Choroid plexus epithelial cell (primary cell): ENCODE measurements at places on chromosomes 3 and 15.

- peak; percentile 52 for DNase-seq
Measured at GRCh38 chr3:188760408-188760807, 411.4 kb upstream of the TPRG1 start.

DNA sequence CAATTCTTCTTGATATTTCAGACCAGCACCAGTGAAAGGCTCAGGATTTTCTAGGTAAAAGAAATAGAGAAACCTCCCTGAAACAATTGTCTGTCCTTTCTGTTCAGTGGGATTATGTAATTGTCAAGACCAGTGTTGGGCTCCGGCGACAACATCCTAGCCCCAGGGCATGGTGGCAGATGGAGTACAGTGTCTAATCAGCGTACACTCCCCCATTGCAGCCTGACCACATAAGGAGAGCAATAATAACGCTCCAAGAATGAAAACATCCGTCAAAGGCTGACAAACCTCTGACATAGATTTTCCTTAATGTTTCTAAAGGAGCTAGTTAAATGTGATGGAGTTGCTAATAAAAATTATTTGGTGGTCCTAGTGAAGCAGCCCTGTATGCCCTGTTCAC lies 144.6 kb downstream of the EBLN2 start:
- no peak for DNase-seq

DNA sequence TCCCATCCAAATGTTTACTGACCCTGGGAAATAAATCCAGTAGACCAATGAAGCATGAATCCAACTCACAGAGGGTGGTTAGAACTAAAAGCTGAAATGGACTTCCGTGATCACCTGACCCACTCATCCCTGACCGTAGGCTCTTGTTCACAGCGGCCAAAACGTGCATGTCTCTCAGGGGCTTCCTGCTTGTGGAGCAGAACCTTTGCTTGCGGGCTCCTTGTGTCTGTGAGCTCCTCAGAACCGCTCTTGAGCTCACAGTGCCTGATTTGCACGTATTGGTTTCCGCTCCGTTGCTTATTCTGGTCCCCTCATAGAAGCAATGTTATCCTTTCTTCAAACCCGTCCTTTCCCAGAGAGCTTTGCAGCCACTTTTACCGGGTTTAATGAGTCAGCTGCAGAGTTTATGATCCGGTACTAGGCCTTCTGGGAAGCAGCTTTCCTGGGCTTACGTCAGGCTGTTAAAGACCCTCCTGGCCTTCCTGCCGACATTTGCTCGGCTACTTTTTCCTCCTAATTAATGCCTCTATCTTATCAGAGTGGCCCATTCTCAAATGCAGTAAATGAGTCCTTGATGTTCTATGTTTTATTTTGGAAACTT lies 35.4 kb downstream of the LIPC start:
- DNase-seq: peak; percentile 82

- DNase-seq: no peak
Measured at GRCh38 chr3:33165372-33165771, 51.6 kb downstream of the CRTAP start.

- no peak for DNase-seq
Measured at GRCh38 chr3:158213461-158213860, 103.6 kb downstream of the RSRC1 start.

- no peak for DNase-seq
Measured at GRCh38 chr3:181753391-181753790, 41.7 kb downstream of the SOX2 start.

- DNase-seq: peak; percentile 81
Measured at GRCh38 chr3:141644931-141645330, 93.2 kb upstream of the RNF7 start.

DNA sequence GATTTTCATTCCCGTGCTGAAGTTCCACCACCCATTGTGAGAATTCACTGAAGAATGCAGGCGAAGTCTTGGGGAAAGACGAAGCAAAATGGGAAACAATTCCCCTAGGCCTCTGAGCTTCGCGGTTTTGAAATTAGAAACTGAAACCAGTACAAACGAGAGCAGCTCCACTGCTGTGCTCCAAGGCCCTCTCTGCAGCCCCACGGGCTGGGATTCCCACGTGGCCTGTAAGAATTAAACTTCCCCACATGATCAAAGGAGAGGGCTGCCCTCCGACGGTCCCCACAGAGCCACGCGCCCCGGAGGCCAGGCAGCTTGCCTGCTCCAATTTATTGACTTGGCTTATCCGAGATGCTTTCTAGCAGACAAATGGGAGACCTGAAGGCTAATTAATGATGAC lies 144.0 kb downstream of the GREM1 start:
- DNase-seq: peak; percentile 93

- peak; percentile 7 for DNase-seq
Measured at GRCh38 chr15:95202569-95203349, 971.4 kb downstream of the MCTP2 start.

DNA sequence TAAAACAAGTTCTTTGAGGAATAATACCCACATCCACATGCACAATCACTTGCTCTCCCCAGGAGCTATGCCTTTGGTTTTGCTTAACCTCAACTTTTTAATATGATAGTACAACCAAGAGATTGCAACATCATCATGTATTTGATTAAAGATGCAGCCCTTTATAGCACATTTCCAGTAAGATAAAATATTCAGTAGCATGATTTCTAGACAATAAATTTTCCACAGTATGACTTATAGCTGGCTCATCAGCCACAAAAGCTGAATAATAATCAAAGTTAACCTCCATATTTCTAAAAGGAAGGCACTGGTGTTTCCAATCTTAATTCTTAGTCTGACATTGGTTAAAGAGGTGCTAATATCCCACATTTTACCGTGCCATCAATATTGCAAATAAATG lies 622.5 kb downstream of the TBL1XR1 start:
- DNase-seq: peak; percentile 7

DNA sequence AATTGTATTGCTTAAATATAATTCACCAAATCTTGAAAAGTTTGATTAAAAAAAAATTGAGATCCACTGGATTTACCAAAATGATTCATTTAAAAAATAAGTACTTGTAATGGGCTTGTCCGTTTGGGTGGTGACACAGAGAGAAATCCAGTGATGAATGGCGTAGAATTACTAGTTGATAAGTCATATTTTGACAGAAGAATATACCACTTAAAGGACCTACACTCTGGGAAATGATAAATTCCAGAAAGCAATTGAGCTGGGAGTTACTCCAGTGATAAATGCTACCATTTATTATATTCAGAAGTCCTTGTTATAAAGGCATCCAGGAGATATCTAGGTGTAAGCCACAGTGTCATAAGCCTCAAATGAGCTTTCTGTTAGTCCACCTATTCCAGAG lies 141.8 kb upstream of the CFAP20DC start:
- DNase-seq: no peak

DNA sequence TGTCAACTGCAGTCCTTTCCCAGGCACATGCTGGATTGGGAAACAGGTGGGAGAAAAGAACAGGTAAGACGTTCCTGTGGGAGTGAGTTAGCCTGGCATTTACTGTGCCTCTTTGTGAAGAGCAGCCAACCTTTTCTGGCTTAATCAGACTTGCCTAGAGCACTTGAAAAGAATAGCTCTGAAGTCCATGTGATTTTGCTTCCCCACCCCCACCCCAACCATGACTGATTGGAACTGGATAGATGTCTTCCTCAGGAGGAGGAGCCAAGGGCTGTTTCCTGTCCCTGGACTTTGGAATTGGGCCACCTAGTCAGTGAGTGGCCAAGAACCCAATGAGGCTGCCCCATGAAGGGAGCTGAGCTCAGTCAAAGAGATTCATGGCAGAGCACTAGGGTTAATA lies 4.7 kb upstream of the TMEM41A start:
- DNase-seq: no peak

- DNase-seq: peak; percentile 63
Measured at GRCh38 chr3:169759256-169759655, 5.6 kb downstream of the TERC start.
